Stimulated activated CD4-positive, alpha-beta T cell treated with anti-CD3 and anti-CD28 coated beads, Interleukin-4, amount 100 ng/mL, for 4 hours (primary cell): ENCODE measurements at places on chromosomes 3 and 15.

- DNase-seq, result no peak
These were observed 152.0 kb downstream of the VGLL3 start for GRCh38 chr3:86838927-86839326.

GRCh38 chr3:112615989-112616731 lies 24.8 kb downstream of the CCDC80 start:
- DNase-seq, result no peak

GRCh38 chr3:1551741-1552140 lies 458.9 kb downstream of the CNTN6 start:
- DNase-seq, result no peak

DNA sequence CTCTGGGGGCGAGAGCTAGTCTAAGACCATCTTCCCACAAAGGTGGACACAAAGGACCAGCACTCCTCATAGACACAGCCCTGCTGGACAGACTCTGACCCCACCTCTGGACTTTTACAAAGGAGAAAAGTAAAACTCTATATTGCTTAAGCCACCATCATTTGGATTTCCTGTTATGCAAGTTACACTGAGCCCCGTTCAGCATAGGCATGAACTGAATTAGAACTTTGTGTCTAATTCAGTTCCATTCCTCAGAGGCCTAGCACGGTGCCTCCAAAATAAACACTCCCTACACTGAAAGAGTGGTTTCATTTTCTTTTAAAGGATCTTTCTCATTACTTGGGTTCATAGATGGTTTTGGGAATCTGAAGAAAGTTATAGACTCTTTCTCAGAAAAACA lies 79.2 kb upstream of the OCA2 start:
- DNase-seq, result no peak
